ENCODE measurements at places on chromosomes 5 and 9.

- no peak for DNase-seq
Measured at GRCh38 chr5:141493500-141494422, 4.9 kb downstream of the PCDHGC5 start.

GRCh38 chr9:92147852-92148180 is 32.6 kb upstream of the SPTLC1 start:
- DNase-seq, result no peak

GRCh38 chr5:81779916-81780266 is 29.0 kb upstream of the SSBP2 start:
- DNase-seq, result no peak

DNA sequence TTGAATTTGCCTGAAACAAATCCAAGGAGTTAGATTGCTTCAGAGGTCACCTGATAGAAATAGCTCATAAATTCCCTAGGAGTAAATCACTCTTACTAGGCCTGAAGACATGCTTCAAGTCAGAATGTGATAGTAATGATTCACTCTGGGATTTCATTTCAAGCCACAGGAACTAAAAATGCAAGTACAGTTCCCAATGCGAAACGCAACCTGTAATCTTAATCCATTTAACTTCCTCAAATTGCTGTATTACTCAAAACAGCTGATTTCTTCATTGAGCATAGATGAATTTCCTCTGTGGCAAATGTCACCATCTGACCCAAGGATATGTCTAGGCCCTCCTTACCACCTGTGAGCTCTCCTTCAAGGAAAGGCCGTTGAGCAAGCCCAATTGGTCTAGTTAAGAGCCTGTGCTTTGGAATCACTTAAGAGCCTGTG is 32.1 kb upstream of the IL6ST start:
- DNase-seq, result no peak

DNA sequence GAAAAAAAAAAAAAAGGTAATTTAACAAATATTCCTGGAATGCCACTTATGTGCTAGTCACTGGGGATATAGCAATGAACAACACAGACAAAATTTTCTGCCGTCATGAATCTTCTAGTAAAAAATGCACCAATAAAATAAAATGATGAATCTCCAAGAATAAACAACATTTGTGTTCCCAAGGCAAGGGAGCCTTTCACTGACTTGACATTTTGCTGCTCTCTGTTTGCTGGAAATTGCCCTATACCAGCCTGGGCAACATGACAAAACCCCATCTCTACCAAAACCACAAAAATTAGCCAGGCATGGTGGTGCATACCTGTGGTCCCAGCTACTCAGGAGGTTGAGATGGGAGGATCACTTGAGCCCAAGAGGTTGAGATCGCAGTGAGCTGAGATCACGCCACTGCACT is 64.5 kb upstream of the ERBIN start:
- DNase-seq, result no peak

- no peak for DNase-seq
Measured at GRCh38 chr5:141958113-141958512, at the start of gene PCDH12. Gene PCDH12, minus strand, starts transcription at chr5:141958202. Its CDS starts 351 bp downstream, at chr5:141957851.

- no peak for DNase-seq
Measured at GRCh38 chr9:2785060-2785950, 58.6 kb downstream of the PUM3 start.

GRCh38 chr9:71685988-71686387 is 82.3 kb downstream of the CEMIP2 start:
- no peak for DNase-seq

DNA sequence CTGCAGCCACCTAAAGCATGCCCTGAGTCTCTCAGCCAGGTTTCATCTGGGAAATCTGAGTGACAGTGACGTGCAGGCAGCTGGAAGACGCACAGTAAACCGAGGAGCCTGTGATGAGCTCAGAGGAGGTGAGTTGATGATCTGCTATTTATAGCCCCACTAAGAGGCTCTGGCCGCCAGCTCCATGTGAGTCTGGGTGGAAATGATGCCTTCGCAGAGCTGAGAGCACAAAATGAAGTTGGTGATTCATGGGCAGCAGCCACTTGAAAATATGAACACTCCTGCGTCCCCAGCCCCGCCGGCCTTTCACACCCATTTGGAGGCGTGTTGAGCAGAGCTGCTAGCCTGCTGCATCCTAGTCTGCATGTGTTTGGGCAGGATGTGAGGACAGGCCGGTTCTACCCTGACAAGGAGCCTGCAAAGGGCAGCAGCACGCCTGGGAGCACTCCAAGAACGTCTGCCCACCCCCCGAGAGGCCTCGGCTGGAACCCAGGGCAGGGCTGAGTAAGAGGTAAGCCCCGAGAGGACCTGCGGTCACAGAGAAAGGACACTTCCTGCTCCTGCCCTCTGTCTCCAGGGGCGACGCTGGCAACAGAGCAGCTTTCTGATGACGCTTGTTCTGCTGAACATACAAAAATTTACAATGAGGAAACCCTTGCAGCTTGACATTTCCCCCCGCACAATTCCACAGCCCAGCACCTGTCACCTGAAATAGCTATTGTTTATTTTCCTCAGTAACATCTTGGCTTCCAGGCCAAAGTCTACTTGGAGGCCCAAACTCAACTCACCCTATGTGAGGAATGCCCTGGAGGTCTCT is 25.1 kb upstream of the CDKN2AIPNL start:
- peak; percentile 8 for DNase-seq

- DNase-seq, result no peak
Measured at GRCh38 chr5:160174780-160175437, 54.4 kb upstream of the FABP6 start.

DNA sequence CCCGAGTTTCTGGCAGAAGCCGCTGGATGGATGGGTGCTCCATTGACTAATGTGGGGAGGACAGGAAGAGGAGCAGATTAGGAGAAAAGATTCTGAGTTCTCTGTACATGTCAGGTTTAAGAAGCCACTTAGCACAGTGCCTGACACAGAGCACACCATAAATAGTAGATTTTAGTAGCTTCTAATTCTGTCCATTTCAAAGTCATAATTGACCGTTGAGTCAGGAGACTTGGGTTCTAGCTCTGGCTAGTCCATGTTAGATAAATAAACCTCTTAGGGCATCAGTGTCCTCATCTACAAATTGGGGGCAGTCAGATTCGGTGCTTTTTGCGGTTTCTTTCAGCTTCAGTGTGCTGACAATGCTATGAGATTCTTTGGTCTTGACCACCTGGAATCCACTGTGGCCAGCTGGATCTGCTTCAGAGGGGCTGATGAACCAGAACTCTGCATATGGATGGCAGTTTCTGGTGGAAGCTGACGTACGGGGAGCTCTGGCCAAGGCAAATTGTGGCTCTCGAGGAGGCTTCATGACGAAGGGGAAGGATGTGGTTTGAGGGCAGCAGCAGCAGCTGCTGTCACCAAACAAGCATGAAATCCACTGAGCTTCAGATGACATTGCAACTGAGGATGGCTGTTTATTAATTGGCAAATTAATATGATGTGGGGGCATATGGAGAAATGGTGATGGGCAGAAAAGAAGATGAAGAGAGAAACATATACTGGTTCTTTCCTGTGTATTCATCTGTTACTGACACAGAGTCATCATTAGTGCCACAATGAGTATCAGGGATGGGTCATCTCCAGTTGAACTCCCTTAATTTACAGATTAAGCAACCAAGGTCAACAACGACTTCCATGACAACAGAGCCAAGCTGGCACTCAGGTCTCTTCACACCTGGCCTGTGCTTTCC is 134.4 kb downstream of the AOPEP start:
- peak; percentile 29 for DNase-seq

DNA sequence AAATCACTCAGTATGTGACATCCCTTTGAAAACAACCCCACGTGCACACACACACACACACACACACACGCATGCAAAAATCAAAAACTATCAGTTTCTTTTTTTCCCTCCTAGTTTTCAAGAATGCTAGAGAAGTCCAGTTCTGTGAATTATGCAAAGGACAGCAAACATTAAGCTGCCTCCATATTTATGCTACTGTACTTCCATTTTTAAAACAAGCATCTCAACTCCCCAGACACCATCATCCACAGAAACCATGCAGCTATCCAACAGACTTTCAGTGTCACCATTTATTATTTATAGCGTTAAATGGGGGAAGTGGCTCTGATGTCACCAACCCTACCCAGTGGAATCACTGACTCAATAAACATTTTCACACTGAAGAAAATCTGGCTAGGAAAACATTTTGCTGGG is 1.6 kb downstream of the FBXW11 start:
- DNase-seq, result no peak

DNA sequence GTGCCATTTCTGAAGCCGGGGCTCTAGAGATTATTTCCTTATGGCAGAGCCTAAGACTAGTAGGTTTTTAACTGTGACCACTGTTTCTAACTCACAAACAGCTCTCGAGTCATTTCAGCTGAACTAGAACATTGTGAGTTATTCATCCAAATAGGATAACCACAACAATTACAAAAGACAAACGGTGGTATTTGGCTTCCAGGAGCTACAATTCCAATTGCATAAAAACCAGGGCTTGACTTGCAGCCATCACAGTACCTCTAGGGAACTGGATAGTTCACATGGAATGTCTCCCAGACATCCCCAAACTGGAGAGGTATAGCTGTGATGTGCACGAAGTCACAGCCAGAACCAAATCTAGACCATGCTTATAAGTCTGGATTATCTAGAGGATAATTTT is 224.8 kb downstream of the FAM114A2 start:
- no peak for DNase-seq

DNA sequence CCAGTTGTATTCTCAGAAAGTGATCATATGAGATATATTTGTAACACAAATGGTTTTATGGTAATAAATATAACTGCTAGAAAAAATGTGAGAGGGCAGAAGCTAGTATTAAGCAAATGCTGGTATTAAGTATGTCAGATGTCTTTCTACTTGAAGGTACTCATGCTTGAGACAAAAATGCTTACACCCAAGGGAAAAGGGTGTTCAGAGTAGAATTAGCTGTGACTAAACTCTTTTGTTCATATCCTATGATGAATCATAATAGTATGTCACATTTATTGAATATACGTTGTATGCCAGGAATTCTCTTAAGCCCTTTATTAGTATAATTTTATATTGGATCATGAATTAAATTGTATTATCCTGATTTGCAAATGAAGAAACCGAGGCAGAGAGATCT is 2.2 kb downstream of the ADGRV1 start:
- no peak for DNase-seq

DNA sequence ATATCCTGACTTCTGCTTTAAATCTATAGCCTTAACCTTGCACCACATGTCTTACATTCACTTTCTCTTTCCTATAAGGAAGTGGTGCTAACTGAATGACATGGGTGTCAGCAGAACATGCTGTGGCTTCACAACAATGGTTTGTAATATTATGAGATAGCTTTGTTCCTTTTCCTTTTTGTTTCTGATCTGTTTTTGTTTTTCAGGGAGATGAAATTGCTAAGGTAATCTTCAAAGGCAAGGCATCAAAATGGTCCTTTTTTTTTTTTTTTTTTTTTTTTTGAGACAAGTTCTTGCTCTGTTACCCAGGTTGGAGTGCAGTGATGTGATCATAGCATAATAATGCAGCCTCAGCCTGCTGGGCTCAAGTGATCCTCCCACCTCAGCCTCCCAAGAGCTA is 53.6 kb upstream of the RANBP6 start:
- DNase-seq, result no peak

All from stimulated activated CD4-positive, alpha-beta T cell treated with anti-CD3 and anti-CD28 coated beads, Interleukin-12 subunit alpha, Interleukin-12 subunit beta, amount 100 ng/mL, for 24 hours (primary cell).